Activated B cell treated with CpG ODN at 0.5 μM for 24 hours (primary cell): ENCODE measurements at places on chromosomes 6 and 20. TPM values are rescaled to one million over a fixed set of nuclear protein-coding genes. Genes with fewer than 3 reads are reported as not detected.

Gene OR2B6
- not detected in 2 replicates for total RNA-seq

Gene SLC22A3
- not detected in 2 replicates for total RNA-seq

Gene PLCB4
- total RNA-seq = not detected in 2 replicates

Gene TRERF1
- total RNA-seq = 3.3 and 4.1 TPM in 2 replicates
